ENCODE measurements at places on chromosomes 2 and 18.

DNA sequence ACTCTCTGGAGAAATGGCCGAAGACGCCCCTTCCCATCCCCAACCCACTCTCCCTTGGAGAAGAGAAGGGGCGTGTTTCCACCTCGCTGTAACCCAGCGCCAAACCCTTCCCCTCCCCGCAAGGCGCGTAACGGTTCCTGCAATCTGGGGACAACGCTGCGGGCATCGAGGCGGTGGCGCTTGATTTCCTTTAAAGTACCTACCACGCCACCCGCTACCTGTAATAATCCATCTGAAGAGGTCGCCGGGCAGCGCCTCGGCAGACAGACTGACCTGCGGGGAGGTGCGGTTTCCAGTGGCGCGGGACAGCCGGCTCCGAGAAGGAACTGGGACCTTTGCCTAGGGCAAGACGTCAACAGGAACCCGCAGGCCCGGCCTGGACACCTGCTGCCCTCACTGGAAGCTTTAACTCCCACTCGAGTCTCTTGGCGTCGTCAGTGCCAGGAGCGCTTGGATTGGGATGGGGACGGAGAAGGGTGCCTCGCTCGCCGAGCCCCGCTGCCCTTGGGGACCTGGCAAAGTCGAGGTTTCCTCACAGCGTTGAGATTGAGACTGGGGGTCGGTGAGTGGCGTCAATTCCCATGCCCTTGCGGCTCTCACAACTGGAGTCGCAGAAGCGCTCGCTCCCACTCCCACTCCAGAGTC is at the start of gene CYP1B1:
Gene CYP1B1, minus strand, starts transcription at position 645 of the 645 bp plus-strand sequence. CDS start 763 bp downstream, outside the sequence.
- DNase-seq, result no peak

DNA sequence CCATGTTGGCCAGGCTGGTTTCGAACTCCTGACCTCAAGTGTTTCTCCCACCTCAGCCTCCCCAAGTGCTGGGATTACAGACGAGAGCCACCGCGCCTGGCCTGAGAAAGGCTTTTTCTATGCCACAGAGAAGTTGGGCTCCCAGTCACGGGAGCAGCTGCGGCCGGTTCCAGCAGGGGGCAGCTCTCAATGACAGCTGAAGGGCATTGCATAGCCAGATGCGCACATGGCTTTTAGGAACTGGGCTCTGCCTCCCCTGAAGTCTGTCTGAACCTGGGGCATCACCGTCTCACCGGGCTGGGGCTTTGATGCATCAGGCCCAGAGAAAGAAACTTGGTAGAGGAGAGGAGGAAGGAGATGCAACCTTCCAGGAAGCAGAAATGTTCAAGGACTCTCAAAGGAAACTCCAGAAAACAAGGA is 84.2 kb upstream of the LAPTM4A start:
- DNase-seq, result no peak

DNA sequence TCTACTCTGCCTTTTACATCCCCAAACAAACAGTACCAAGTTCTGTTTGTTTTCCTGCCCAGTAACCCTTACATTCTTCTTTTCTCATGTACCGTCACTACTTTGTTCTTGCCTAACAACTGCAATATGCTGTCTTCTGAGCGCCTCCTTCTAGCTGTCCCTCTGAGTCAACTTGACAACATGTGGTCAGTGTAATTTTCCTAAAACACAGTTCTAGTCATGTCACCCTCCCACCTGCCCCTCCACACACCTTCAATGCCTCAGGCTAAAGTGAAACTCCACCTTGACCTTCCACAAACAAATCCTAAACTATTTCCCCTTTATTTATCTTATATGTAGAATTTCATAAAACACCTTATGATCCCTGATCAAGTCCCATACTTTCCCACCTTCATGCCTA is 124.6 kb upstream of the CD302 start:
- no peak for DNase-seq

- DNase-seq, result no peak
Observed at GRCh38 chr2:75516378-75517360, 44.1 kb downstream of the EVA1A start.

- DNase-seq, result no peak
Observed at GRCh38 chr2:204272089-204272488, 273.2 kb upstream of the PARD3B start.

GRCh38 chr18:6590326-6590725 is 139.2 kb upstream of the ARHGAP28 start:
- DNase-seq, result no peak

DNA sequence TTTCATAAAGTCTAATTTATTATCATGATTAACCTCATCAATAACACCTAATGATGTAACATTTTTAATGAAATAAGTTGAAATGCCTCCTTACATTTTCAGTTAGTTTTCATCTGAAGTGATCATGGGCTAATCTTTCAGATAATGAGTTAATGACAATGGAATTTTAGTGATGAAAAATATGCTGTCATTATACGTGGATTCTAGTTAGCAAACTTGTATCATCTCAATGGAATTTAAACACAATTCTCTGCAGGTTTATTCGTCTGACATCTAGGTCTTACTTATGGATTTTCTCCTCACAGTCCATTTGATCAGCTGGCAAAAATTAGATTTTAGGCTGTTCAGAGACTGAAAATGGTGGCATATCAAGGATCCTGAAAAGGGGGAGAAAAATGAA is 885.0 kb downstream of the SLC4A3 start:
- no peak for DNase-seq

DNA sequence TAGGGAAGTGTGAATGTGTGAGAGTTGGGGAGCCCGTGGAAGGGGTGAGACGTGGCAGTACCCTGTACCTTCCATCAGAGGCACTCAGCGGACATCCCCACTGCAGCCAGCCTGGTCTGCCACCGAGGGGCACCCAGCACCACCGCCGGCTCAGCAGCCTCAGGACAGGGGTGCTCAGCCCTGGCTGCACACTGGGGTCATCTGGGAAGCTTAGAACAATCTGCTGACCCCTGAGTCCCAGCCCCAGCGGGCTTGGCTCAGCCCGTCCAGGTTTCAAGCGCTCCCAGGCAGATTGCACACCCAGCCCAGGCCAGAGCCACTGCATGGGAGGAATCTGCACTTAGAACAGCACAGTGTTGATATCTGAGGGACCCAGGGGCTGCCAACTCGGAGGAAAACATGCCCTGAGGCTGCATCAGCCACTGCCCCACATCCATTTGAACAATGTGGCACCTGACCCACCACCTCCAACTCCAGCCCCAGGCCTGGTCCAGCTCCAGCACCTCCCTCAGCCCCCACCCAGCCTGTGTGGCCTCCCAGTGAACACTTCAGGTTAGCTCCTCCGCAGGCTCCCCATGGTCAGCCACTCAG is 147.1 kb upstream of the OTOS start:
- no peak for DNase-seq

GRCh38 chr18:61583548-61583947 is 250.3 kb downstream of the CDH20 start:
- DNase-seq, result no peak

- DNase-seq, result no peak
Observed at GRCh38 chr2:160433466-160434140, 60.0 kb downstream of the RBMS1 start.

GRCh38 chr18:62978251-62979049 is 263.1 kb downstream of the PHLPP1 start:
- DNase-seq, result no peak

DNA sequence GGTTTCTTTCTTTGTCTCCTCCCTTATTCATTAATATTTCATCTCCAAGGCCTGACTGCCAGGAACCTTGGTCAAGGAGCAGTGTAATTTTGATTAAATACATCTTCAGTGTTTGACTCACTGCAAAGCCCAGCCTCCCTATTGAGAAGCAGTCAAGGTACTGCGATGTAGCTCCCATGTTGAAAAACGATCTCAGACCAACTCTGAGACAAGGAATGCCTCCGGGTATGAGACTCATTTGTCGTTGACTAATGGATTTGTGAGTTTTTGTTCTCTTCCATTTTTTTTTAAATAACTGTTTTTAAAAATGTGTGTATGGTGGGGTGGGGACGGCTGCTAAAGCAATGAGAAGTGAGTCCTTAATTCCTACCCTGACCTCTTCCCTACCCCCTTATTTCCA is 361.6 kb downstream of the SOX11 start:
- DNase-seq, result no peak

DNA sequence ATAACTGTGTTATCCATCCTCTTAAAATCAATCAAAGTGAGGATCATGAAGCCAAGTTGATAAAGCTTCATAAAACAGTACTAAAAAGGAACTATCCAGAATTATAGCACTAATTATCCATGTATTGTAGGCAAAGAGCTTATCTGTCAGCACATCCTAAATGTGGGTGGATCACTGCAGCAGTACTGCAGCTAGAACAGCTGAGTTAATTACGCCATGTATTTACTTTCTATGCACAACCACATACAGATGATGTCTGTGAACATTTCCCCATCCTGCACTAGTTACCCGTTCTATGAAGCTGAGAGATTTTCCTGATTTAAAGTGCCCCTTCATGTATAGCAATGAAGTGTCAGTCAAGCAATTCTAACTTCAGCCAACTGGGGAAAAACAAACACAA is 96.6 kb downstream of the RAPH1 start:
- DNase-seq, result no peak

DNA sequence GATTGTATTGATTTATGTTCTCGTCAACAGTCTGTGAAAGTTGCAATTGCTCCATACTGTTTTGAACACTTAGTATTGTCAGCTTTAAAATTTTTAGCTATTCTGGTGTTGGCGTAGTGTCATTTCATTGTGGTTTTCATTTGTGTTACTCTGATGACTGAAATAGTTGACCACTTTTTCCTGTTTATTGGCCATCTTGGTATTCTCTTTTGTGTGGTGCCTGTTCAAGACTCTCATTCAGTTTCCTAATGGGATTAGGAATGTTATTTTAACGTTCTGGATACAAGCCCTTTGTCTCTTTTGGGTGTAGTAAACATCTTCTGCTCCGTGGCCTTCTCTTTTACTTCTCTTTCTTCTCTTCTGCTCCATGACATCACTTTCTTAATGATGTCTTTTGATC is 82.7 kb upstream of the SMAD2 start:
- no peak for DNase-seq

GRCh38 chr2:176668912-176669311 is 399.7 kb downstream of the MTX2 start:
- DNase-seq, result no peak

DNA sequence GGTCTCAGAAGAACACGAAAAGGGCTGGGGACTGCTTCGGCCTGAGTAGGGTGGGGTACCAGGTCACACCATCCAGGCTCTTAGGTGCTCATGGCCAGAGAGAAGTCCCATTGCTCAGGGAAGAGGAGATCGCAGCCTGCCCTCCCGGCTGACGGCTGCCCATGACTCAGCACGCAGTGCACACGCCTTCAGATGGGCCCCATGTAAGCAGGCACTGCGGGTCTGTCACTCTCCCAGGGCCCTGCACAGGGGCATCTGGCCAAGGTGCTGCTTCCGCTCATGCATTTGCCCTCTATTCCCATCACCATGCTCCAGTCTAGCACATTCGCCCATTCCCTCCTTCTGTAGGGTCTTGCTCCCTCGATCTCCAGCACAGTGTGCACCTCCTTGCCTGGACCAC is 34.7 kb downstream of the SFXN5 start:
- DNase-seq, result no peak

- DNase-seq, result no peak
Observed at GRCh38 chr2:106119074-106119473, 75.0 kb downstream of the UXS1 start.

DNA sequence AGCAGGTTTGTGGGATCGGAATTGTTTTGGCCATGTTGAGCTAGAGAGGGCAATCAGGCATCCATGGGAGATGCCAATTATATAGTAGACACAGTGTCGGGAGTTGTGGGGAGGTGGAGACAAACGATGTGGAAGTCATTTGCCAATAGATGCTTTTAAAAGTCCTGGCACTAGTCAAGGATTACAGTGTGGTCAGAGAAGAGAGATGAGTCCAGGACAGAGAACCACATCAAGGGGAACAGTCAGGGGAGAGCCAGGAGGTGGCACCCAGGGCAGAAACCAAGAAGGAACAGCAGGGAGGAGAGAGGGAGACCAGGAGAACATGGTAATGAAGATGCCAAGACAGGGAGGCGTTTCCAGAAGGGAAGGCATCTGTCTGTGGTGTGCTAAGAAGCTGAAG is 81.2 kb downstream of the ARL4C start:
- DNase-seq, result no peak

DNA sequence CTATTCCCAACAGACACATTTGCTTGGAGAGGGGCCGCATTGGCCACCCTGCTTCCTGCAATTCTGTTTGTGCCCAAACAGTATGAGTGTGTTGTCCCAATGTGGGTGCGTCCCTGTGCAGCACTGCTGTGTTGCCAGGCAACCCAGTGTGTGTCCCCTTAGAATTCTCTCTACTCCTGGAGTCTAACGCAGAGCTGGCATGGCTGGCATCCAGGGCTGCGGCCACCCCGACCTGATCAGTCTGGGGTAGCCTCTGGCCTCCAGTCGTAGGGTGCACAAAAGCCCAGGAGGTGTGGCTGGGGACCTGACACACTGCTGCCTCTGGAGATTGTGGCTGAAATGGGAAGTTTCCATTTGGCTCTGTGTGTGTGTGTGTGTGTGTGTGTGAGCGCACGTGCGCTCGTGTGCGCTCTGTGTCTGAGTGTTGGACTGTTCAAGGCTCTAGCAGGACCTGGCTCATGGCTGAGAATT is 48.0 kb downstream of the TEX44 start:
- no peak for DNase-seq

DNA sequence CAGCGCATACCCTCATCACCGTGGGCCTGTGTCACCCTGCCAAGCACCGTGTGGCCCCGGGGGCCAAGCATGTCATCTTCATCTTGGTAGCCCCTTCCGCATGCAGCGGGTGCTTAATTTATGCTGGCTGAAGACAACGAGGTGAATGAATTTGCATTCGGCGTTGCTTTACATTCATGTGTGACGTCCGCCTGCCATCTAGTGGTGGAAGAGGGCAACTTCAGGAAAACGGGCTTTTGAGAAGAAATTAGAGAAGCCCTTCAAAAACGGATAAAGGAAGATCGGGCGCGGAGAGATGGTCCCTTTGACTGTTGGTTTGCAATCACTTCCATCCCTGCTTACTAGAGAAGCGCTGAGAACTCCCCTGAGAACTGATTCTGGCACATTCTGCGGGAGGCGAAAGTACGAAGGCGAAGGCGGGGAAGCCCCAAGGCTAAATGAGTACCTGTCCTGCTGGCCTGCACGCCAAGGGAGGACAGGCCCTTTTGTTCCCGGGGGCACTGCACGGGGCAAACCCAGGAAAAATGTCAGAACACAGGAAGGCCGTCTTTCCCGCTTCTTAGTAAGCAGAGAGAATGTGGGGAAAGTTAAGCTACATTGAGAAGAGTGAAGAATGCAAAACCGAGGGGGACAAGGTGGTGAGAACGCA is 145.9 kb downstream of the ZNF516 start:
- peak; percentile 11 for DNase-seq

DNA sequence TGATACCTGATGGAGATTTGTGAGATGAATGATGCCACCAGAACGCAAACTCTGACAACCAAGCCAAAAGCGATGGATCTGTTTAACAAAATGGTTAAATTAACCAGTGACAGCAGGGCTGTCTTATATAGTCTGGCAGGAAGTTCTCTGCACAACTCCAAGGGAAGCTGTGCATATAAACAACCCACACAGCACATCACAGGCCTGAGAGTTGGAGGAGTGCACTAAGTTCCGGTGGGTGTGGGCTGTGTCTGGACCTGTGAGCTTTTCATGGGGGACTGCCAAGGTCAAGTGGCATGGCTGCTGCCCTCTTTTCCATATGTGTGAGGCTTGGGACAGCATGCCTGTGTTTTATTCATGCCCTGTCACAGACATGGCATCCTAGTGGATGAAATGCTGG is 414.6 kb upstream of the TRIB2 start:
- DNase-seq, result no peak

- DNase-seq, result peak; percentile 8
Observed at GRCh38 chr2:166106431-166107015, 21.3 kb downstream of the SCN1A start.
